T-cell (primary cell): ENCODE measurements at places on chromosomes 7 and 10.

DNA sequence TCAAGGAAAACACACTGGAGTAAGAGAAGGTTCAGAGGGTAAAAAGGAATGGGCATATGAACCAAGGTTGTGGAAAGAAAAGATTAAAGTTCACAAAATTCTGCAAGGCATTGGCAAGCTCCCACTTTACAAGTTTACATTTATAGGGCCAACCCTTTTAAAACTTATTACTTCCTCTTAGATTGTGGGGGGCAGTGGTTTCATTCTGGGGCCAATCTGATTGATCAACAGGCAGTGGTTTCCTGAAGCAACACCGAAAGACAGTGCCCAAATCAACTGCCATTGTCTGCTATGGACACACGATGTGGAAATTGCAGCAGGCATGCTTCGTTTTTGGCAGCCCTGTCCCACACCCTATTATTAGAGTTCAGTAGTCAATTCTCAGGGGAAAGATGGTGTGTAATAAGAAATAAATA lies 154.0 kb downstream of the SGMS1 start:
- H3K27ac ChIP-seq = no peak overlapping the region
- H3K4me3 ChIP-seq = no peak overlapping the region
- no peaks in the 10 kb centered on the region for H3K36me3 ChIP-seq

DNA sequence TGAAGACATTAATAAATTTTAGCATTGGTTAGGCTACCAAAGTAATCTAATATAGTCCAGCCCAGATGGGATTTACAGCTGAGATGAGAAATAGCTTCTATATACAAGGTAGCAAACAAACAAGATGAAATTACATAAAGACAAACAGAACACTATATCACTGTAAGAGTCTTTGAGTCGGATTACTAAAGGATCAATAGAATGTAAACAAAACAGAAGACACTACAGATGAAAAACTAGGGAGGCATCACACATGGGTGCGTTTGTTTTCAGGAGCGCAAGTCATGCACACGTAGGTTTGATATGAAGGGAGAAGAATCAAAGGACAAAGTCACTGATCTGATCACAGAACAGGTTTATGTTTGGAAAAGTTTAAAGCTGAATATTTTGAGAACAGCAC lies 26.5 kb downstream of the MPP7 start:
- no peak overlapping the region for H3K4me3 ChIP-seq
- no peak for DNase-seq
- H3K4me1 ChIP-seq = peaks cover 4% of the 10 kb centered on the region
- no peak overlapping the region for H3K27ac ChIP-seq

DNA sequence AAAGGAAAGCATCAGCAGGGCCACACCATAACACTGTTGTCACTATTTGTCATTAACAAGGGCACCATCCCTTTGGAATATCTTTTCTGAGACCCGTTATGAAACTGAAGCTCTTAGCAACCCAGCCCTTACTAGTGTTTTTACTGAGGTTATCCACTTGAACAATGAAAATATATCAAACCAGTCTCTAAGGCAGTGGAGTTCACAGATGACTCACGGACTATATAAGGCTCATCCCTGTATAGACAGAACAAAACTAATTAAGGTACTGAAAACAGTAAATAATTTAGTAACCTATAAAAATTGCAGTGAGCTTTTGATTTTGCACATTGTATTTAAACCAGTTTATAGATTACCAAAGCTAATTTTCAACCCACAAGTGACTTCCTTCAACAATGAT lies 196.0 kb downstream of the ELAPOR2 start:
- H3K27me3 ChIP-seq = no peaks in the 10 kb centered on the region
- no peaks in the 10 kb centered on the region for H3K36me3 ChIP-seq
- DNase-seq = no peak
- no peaks in the 10 kb centered on the region for H3K4me1 ChIP-seq

DNA sequence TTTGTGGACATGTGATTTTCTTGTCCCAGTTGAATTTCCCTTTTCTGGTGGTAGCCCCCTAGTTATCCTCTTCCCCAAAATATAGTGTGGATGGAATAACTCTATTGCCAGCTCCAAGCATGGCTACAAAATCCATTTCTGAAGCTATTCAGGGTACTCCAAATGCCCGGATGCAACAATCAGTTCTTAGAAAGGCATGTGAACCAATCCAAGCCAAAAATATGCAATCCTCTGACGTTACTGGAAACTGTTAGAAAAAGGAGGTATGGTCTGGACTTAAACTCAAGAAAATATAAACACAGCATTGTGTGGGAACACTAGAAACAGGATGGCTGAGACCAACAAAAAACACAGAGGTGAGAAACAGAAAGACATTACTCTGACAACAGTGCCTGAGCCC lies 347.0 kb downstream of the GPAM start:
- DNase-seq = no peak
- H3K27me3 ChIP-seq = no peaks in the 10 kb centered on the region
- H3K36me3 ChIP-seq = no peaks in the 10 kb centered on the region
- H3K4me1 ChIP-seq = no peaks in the 10 kb centered on the region
- no peak overlapping the region for H3K27ac ChIP-seq
- H3K4me3 ChIP-seq = no peak overlapping the region

DNA sequence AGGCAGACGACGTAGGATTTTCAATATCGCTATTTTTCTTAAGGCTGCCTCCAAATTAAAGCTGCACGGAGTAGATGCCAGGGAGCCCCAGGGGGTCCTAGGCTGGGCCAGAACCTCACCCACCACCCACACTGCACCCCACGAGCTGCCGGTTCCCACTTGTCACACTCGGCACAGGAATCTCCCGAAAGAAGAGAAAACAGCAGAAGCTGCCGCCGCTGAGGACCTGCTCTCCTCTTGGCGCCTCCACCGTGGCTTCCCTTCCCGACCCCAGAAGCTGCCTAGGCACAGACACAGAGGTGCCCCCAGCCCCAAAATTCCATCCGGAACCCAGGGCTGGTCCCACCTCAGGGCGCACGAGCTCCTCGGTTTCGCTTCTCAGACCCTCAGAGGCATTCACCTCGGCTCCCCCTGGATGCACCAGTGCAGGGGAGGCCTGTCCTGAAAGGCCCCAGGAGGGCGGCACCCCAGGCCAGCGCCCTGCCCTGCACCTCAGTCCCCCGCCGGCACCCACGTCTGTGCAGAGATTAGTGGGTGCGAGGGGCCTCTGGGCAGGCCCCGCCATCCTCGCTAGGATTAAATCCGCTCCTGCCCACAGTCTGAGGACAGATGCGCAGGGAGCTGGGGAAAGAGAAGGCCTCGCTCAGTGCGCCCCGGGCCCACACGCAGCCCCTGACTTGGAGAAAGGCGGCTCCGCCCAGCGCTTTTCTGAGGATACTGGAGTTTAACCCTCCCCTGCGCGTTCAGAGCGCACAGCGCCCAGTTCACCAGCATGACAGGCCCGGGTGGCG lies 99.2 kb downstream of the PTPRN2 start:
- H3K27ac ChIP-seq = no peak overlapping the region
- no peaks in the 10 kb centered on the region for H3K4me1 ChIP-seq
- peaks cover 9% of the 10 kb centered on the region for H3K27me3 ChIP-seq
- H3K4me3 ChIP-seq = no peak overlapping the region
- no peaks in the 10 kb centered on the region for H3K36me3 ChIP-seq

GRCh38 chr10:100653957-100654781 lies 91.2 kb upstream of the PAX2 start:
- H3K27ac ChIP-seq = no peak overlapping the region
- H3K4me1 ChIP-seq = no peaks in the 10 kb centered on the region
- H3K27me3 ChIP-seq = peaks cover 11% of the 10 kb centered on the region
- peak overlapping the region; percentile 15 for H3K4me3 ChIP-seq
- DNase-seq = no peak
- no peaks in the 10 kb centered on the region for H3K36me3 ChIP-seq

GRCh38 chr10:115854740-115855435 lies 418.1 kb downstream of the GFRA1 start:
- no peaks in the 10 kb centered on the region for H3K36me3 ChIP-seq
- no peaks in the 10 kb centered on the region for H3K4me1 ChIP-seq
- H3K27ac ChIP-seq = no peak overlapping the region
- no peak overlapping the region for H3K4me3 ChIP-seq
- DNase-seq = no peak
- no peaks in the 10 kb centered on the region for H3K27me3 ChIP-seq

DNA sequence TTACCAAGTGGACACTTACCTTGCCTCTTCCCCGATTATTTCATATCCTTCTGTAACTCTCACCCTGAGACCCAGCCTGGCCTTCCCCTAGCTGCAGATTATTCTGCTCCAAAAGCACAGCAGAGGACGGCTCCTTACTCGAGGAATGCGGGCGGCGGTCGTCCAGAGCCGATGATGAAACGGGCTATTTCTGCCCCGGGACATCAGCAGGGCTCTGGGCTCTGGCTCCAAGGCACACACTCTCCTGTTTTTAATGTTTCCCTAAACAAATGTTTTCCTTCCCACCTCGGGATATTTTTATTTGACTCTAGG lies 343 bp upstream of the C10orf71 start:
- H3K36me3 ChIP-seq = no peaks in the 10 kb centered on the region
- H3K27me3 ChIP-seq = peaks cover 15% of the 10 kb centered on the region
- H3K4me3 ChIP-seq = no peak overlapping the region
- no peaks in the 10 kb centered on the region for H3K4me1 ChIP-seq
- no peak for DNase-seq

GRCh38 chr7:95686109-95686508 lies 86.2 kb upstream of the DYNC1I1 start:
- H3K4me3 ChIP-seq = no peak overlapping the region
- no peak overlapping the region for H3K27ac ChIP-seq
- no peaks in the 10 kb centered on the region for H3K4me1 ChIP-seq
- no peak for DNase-seq

- DNase-seq = no peak
- H3K36me3 ChIP-seq = no peaks in the 10 kb centered on the region
- no peaks in the 10 kb centered on the region for H3K4me1 ChIP-seq
Measured at GRCh38 chr10:22010973-22011408, 7.5 kb upstream of the DNAJC1 start.

- H3K4me3 ChIP-seq = peak within 1 kb of the TSS; percentile 79
- H3K36me3 ChIP-seq = peaks cover 7% of the 10 kb centered on the region
Measured at GRCh38 chr10:35336084-35336831, at the start of gene CCNY. Gene CCNY (plus strand): TSS chr10:35336509. CDS start chr10:35337054, 545 bp downstream.

GRCh38 chr7:140084972-140085371 lies 22.2 kb upstream of the PARP12 start:
- DNase-seq = no peak
- H3K4me1 ChIP-seq = peaks cover 10% of the 10 kb centered on the region
- H3K27me3 ChIP-seq = no peaks in the 10 kb centered on the region
- H3K4me3 ChIP-seq = no peak overlapping the region
- peak overlapping the region; percentile 42 for H3K27ac ChIP-seq

DNA sequence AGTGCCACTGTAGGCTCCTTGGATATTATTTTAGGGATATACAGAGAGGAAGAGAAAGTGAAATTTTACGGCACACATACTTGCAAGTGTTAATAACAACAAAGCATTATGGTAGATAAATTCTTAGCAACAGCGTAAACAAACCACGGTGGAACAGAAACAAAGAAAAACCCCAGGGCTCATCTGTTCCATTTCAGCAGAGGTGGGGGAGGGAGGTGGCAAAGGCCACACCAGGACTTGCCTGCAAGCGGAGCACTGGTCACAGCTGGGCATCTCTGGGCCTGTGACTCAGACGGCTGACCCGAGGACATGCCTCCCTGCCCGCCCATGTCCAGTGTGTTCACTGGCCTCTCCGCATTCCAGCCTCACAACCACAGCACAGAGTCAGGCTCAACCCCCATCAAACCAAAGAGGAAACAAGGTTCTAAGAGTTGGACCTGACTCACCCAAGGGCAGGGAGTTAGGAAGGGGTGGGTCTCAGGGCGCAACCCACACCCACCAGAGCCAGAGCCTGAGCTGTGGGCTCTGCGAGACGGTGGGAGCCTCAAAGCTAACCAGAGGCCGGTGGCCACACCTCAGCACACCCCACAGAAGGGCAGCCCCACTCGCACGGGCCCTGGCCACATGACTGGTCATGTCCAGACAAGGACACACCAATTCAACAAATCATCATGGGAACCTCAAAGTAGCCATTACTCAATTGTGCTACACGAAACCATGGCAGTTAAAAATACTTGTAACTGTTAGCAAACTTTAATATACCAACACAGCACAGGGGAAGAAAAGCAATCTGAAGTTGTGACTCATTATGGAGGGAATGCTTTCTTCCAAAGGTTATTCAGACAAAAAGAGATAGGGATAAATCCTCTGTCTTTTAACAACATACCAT lies 10.7 kb downstream of the ESYT2 start:
- H3K4me1 ChIP-seq = peaks cover 60% of the 10 kb centered on the region
- peak; percentile 69 for DNase-seq
- peak overlapping the region; percentile 40 for H3K4me3 ChIP-seq
- peak overlapping the region; percentile 99 for H3K27ac ChIP-seq
- H3K36me3 ChIP-seq = no peaks in the 10 kb centered on the region

DNA sequence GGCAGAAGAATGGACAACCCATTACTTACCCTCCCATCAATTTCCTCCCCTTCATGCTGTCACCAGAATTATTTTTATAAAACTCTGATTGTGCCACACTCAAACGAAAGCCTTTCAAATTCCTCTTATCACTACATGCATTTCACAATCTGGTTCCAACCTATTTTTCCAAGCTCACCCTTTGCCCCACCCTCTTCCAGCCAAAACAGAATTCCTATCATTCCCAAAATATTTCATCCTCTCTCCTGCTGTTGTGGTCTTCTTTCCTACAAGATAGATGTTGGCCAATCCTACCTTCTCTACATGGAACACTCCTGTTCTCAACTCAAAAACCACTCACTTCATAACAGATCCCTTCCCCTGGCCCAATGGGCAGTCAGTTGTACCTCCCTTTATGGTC lies 111.5 kb downstream of the ELAPOR2 start:
- no peaks in the 10 kb centered on the region for H3K36me3 ChIP-seq
- no peaks in the 10 kb centered on the region for H3K4me1 ChIP-seq
- no peak overlapping the region for H3K4me3 ChIP-seq
- H3K27ac ChIP-seq = no peak overlapping the region
- no peaks in the 10 kb centered on the region for H3K27me3 ChIP-seq

DNA sequence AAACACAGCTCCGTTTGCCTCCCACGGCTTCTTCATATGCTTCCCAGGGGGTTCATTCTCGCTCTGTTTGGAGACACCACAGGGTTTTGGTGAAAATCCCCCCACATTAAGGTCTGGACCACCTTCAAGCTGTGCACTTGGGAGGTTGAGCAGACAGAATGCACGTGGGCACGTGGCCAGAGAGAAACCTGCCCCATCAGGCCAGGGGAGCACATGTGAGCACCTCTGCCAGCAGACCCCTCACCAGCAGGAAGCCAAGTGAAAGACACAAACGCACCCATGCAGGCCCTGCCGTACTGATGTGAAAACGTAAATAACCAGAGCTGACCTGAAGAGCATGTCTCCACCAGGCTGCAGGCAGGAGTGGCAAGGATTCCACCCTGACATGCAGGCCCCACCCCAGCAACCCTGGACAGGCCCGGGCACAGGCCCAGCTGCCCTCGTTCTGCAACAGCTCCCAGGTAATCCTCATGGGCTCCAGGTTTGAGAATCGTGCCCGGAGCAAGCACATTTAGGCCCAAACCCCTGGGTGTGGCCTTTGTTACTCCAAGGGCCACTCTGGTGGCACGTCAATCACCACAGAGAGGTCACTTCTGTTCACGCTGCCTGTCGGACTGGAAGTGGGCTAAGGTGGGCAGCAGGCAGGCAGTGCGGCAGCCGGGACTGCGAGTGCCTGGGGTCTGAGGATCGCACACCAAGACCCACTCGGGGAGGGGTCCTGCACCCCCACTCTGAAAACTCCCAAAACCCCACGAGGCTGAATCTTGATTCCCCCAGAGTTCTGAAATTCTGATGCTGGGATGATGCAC lies 184.4 kb downstream of the PTPRN2 start:
- no peaks in the 10 kb centered on the region for H3K36me3 ChIP-seq
- no peaks in the 10 kb centered on the region for H3K4me1 ChIP-seq
- H3K4me3 ChIP-seq = no peak overlapping the region
- no peak overlapping the region for H3K27ac ChIP-seq
- H3K27me3 ChIP-seq = no peaks in the 10 kb centered on the region
